IMR-90 (cell line): ENCODE measurements at places on chromosomes 6 and 20.

DNA sequence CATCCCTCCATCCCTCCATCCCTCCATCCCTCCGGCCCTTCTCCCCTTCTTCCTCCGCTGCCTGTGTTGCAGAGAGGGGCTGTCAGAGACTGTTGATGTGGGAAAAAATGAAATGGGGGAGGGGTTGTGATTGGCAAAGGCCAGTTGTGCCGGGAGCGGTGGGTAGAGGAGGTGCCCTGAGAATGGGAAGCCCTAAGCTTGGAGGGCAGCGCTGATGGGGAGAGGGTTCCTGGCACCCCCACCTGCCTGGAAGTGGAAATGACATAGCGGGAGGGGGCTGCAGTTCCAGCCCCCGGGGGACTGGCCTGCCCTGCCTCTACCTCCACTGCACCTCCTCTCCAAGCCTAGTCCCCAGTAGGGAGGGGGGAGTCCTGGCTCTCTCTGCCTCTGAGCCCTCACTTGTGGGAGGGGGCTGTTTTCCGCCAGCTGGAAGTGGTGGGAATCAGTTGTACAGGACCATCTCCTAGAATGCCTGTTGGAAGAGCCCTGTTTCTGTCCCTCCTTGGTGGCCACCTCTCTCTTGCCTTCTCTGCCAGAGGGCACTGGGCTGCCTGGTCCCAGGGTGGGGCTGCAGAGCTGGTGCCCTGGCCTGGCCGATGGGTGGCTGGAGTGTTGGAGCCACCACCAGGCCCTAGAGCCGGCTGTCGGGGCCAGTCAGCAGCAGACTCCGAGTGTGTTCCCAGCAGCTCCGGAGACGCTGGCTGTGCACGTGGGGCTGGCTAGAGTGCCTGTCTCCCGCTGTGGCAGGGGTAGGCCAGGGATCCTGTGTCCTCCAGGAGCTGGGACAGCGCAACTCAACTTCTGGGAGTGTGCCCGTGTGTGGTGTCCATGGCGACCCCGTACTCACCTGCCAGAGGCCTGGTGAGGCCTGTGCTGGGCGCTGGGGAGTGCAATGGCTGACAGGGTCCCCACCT, 1.5 kb downstream of the DLGAP4 start:
- no peak overlapping the region for H3K4me3 ChIP-seq
- no peak overlapping the region for H3K27ac ChIP-seq
- peaks cover 91% of the 10 kb centered on the region for H3K27me3 ChIP-seq
- H3K4me1 ChIP-seq, result no peaks in the 10 kb centered on the region
- DNase-seq, result no peak

DNA sequence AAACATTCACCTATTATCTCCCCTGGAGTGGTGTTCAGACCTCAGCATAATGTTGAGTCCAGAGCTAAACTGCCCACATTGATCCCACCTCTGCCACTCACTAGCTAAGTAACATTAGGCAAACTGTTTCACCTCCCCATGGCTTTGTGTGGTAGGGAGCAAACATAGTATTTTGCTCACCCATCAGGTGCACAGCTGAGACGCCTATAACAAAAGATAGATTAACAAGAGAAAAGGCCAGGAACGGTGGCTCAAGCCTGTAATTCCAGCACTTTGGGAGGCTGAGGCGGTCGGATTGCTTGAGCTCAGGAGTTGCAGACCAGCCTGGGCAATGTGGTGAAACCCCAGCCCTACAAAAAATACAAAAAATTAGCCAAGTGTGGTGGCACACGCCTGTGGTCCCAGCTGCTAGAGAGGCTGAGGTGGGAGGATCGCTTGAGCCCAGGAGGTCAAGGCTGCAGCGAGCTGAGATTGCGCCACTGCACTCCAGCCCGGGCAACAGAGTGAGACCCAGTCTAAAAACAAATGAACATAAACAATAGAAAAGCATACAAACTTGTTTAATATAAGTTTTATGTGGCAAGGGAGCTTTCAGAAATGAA, 91.6 kb downstream of the MAP3K7 start:
- DNase-seq, result no peak
- no peak overlapping the region for H3K4me3 ChIP-seq
- no peaks in the 10 kb centered on the region for H3K4me1 ChIP-seq
- H3K27me3 ChIP-seq, result peaks cover 5% of the 10 kb centered on the region
- H3K27ac ChIP-seq, result no peak overlapping the region

DNA sequence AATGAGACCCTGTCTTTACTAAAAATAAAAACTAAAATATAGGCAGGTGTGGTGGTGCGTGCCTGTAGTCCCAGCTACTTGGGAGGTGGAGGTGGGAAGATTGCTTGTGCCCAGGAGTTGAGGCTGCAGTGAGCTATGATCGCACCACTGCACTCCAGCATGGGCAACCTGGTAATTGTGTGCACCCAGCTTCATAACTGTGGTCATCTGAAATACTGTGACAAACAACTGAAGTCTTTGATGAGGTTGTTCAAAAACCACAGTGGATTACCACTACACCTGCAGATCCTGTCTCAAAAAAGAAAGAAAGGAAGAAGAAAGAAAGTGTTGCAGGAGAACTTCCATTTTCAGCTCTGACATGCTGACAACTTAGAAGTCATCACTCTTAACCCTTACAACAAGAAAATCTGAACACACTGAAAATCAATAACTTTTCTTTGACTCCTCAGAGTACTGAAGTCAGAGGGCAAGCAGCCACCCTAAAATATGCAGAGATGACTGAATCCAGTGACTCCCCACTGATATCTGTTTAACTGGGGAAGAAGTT, 13.8 kb upstream of the ZBP1 start:
- peaks cover 4% of the 10 kb centered on the region for H3K27me3 ChIP-seq
- no peak overlapping the region for H3K4me3 ChIP-seq
- no peak for DNase-seq
- no peaks in the 10 kb centered on the region for H3K36me3 ChIP-seq
- no peak overlapping the region for H3K27ac ChIP-seq

DNA sequence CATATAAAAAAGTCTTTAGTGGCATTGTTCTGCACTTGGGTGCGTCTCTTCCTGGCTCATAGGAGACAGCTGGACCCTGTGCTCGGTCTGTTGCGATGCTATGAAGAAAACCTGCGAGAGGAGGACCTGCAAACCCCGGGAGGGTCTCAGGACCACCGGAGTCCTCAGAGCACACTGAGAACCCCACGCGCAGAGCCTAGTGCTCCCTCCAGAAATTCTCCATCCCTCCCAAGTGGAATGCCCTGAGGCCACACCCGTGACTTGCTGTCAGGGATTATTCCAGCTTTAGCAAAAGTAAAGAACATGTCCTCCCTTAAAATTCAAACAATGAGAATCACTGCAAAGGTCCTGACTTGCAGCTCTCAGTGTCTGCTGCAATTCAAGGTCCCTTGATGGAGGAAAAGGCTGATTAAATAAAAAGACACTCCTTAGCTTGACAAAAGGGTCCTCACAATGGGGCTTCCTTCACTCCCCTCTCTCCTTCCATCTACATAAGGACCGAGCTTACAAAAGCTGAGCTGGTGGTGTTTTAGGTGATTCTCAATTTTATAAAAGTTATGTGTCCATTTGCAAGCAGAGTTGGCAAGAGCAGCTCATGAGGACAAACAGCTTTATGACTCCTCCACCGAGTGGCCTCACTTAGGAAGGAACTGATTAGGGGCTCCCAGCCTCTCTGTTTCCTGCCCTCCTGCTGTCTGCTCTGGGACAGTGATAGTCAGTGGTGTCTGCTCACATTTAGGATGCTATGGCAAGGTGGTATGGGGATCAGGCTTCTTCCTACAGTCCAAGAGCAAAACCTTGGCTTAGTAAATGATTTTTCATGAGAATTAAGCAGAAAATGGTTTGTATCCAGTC, 97.0 kb downstream of the RAMACL start:
- DNase-seq, result no peak
- H3K4me3 ChIP-seq, result no peak overlapping the region
- no peaks in the 10 kb centered on the region for H3K27me3 ChIP-seq
- H3K4me1 ChIP-seq, result no peaks in the 10 kb centered on the region; the same call in 1 of the 2 replicates
- peaks cover 70% of the 10 kb centered on the region for H3K36me3 ChIP-seq

DNA sequence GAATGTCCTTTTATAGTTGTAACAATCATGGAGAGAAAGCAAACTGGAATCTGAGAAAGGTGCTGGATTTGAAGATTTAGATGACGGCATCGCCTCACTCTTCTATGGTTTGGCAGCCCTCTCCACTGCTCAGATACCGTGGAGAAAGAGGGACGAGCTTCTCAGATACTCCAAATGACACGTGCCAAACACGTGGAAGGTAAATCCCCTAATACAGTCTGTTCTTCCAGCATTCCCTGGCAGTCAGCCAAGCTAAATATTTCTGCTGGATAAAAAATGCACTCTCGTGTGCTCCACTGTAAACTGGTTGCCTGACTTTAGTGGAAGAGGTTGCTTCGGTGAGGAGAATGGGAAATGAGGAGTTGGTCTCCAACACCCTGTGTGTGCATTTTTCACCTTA, 16.7 kb upstream of the PRDM1 start:
- H3K27ac ChIP-seq, result no peak overlapping the region
- H3K27me3 ChIP-seq, result no peaks in the 10 kb centered on the region
- H3K4me1 ChIP-seq, result no peaks in the 10 kb centered on the region; the same call in 1 of the 2 replicates
- H3K4me3 ChIP-seq, result no peak overlapping the region

- H3K4me3 ChIP-seq, result no peak overlapping the region
- H3K36me3 ChIP-seq, result no peaks in the 10 kb centered on the region
- H3K27ac ChIP-seq, result no peak overlapping the region
- no peaks in the 10 kb centered on the region for H3K27me3 ChIP-seq
- no peaks in the 10 kb centered on the region for H3K4me1 ChIP-seq
- no peak for DNase-seq
These were observed 672.0 kb downstream of the RNF144B start for GRCh38 chr6:19059102-19059501.

GRCh38 chr20:57628047-57628961, 8.1 kb upstream of the ZBP1 start:
- H3K4me3 ChIP-seq, result no peak overlapping the region
- peaks cover 3% of the 10 kb centered on the region for H3K27me3 ChIP-seq
- H3K36me3 ChIP-seq, result no peaks in the 10 kb centered on the region
- peak; percentile 41 for DNase-seq
- peaks cover 4% of the 10 kb centered on the region; the same call in 1 of the 2 replicates for H3K4me1 ChIP-seq
- peak overlapping the region; percentile 33 for H3K27ac ChIP-seq

GRCh38 chr6:15819226-15819625, 156.4 kb upstream of the DTNBP1 start:
- no peak for DNase-seq
- no peak overlapping the region for H3K27ac ChIP-seq
- peaks cover 19% of the 10 kb centered on the region for H3K27me3 ChIP-seq
- H3K4me3 ChIP-seq, result no peak overlapping the region

- no peak for DNase-seq
- H3K27me3 ChIP-seq, result no peaks in the 10 kb centered on the region
- H3K4me3 ChIP-seq, result no peak overlapping the region
- H3K27ac ChIP-seq, result no peak overlapping the region
These were observed 7.6 kb upstream of the TREML2 start for GRCh38 chr6:41208439-41209106.

- no peak for DNase-seq
- H3K27ac ChIP-seq, result no peak overlapping the region
- no peak overlapping the region for H3K4me3 ChIP-seq
- H3K27me3 ChIP-seq, result peaks cover 3% of the 10 kb centered on the region
- H3K36me3 ChIP-seq, result no peaks in the 10 kb centered on the region
These were observed 137.3 kb upstream of the PMEPA1 start for GRCh38 chr20:57847104-57847503.

GRCh38 chr6:40946738-40947301, 92.2 kb downstream of the UNC5CL start:
- peaks cover 17% of the 10 kb centered on the region for H3K4me1 ChIP-seq
- DNase-seq, result no peak
- H3K27ac ChIP-seq, result no peak overlapping the region
- H3K27me3 ChIP-seq, result no peaks in the 10 kb centered on the region

GRCh38 chr6:56766139-56766805, 123.6 kb upstream of the DST start:
- H3K4me3 ChIP-seq, result no peak overlapping the region
- no peaks in the 10 kb centered on the region for H3K36me3 ChIP-seq
- H3K4me1 ChIP-seq, result peaks cover 20% of the 10 kb centered on the region
- no peaks in the 10 kb centered on the region for H3K27me3 ChIP-seq
- peak overlapping the region; percentile 44; the same call in 1 of the 2 replicates for H3K27ac ChIP-seq
- no peak for DNase-seq

GRCh38 chr20:18188434-18188833, 50.8 kb downstream of the KAT14 start:
- H3K27me3 ChIP-seq, result no peaks in the 10 kb centered on the region
- no peak overlapping the region for H3K27ac ChIP-seq
- peaks cover 21% of the 10 kb centered on the region for H3K36me3 ChIP-seq
- DNase-seq, result peak; percentile 5
- H3K4me1 ChIP-seq, result no peaks in the 10 kb centered on the region

DNA sequence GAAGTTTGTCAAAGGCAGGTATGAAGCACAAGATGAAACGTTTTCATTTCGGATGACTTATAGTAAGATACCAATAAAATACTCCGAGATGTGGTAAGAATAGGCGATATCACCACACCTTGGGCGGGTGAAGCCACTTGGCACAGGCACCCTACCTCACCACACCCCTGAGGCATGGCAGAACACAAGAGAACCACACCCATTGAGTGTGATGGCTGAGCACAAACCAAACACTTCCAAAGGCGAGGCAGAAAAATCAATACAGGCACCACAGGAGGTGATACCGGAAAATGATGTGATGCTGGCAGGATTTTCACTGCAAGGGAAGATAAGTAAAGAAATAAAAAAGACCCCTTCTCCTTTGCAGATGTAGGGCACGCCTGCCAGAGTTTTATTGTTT, 332.9 kb upstream of the PRDM1 start:
- no peak for DNase-seq
- H3K4me1 ChIP-seq, result peaks cover 12% of the 10 kb centered on the region
- H3K27me3 ChIP-seq, result no peaks in the 10 kb centered on the region
- H3K27ac ChIP-seq, result peak overlapping the region; percentile 7; the same call in 1 of the 2 replicates
- no peak overlapping the region for H3K4me3 ChIP-seq
- no peaks in the 10 kb centered on the region for H3K36me3 ChIP-seq

GRCh38 chr20:21450572-21450971, 53.2 kb upstream of the NKX2-4 start:
- H3K27ac ChIP-seq, result no peak overlapping the region
- DNase-seq, result no peak
- no peaks in the 10 kb centered on the region for H3K4me1 ChIP-seq
- H3K4me3 ChIP-seq, result no peak overlapping the region

GRCh38 chr6:131875647-131876046, 67.8 kb downstream of the ENPP1 start:
- H3K27me3 ChIP-seq, result no peaks in the 10 kb centered on the region
- H3K4me1 ChIP-seq, result no peaks in the 10 kb centered on the region
- H3K4me3 ChIP-seq, result no peak overlapping the region
- no peak for DNase-seq
- H3K27ac ChIP-seq, result no peak overlapping the region
